Stimulated activated CD8-positive, alpha-beta memory T cell treated with anti-CD3 and anti-CD28 coated beads, Interleukin-4, amount 100 ng/mL, for 1 hour (primary cell): ENCODE measurements at places on chromosomes 12 and 14.

DNA sequence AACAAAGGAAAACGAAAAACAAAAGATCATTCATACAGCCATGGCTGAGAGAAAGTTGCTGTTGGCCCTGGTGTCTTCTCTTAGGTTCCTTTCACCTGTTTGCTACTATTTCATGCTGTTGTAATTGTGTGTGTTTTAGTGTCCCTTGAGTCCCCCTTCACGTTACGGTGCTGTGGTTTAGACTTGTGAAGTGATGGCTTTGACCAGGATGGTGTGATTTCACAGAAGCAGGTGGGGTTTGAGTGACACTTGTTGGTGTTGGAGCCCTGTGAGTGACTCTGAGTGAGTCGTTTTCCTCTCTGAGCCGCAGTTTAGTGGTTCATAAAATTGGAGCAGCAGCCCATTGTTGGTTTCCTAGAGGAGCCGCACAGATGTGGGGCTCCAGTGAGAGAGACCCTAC lies 635.4 kb downstream of the VRK1 start:
- DNase-seq = no peak

DNA sequence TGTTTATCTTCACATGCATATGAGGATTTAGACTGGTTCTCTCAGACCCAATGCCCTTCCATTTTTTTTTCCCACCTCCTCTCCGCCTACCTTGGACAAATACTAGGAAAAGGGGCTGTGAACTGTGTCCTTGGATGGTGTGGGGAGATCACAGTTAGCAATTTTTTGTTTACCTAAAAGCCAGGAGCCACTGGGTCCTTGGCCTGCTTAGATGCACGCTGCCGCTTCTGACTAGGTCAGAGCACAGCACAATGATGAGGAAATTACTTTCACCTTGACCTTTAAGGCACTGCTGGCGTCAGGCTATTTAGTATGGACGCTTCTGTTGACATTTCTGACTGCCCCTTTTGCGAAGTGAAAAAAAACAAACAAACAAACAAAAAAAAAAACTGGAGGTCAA lies 1.9 kb downstream of the CCDC38 start:
- DNase-seq = no peak

- DNase-seq = no peak
Observed at GRCh38 chr12:113870890-113871289, 95.2 kb downstream of the RBM19 start.

DNA sequence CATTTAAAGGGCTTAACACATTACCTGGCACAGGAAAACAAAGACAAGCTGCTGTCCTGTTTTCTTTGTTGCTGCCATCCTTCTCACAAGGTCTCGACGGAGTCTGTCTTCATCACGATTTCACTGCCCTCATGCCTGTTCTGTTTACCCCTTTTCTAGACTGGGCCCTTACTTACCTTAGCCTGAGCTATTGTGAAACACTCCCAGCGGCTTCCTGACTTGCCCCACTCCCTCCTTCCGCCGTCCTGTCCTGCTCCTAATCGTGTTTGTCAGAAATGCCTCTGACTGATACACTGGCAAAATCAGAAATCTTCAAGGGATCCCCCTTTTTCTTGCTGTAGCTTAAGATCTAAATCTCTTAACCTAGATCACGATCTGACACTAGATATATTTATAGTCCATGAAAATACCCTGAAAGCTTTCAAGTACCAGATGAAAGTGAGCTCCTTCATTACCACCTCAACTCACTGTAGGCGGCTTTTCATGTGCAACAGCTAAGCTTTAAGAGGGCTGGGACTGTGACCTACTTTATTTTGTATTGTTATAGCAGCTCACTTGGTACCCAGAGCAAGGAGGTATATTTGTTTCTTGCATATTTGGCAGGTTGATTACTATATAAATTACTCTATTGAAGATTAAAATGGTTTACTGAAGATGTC lies 32.1 kb downstream of the TECPR2 start:
- no peak for DNase-seq

- DNase-seq = no peak
Observed at GRCh38 chr12:105349138-105349537, 18.6 kb downstream of the C12orf75 start.

- DNase-seq = no peak
Observed at GRCh38 chr12:122080149-122081082, 1.9 kb downstream of the MLXIP start.

DNA sequence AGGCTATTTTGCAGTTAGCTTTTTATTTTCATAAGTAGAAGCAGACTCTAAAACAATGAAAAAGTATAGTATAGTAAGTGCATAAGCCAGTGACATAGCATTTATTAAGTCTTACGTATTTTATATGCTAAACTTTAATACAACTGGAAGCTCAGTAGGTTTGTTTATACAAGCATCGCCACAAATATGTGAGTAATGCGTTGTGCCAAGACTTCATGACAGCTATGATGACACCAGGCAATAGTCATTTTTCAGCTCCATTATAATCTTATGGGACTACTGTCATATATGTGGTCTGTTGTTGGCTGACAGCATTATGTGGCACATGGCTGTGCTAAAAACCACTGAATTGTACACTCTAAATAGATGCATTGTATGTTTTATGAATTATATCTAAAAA lies 40.3 kb downstream of the SLC38A2 start:
- no peak for DNase-seq

GRCh38 chr12:68137335-68137830 lies 22.2 kb downstream of the IFNG start:
- DNase-seq = no peak

- DNase-seq = no peak
Observed at GRCh38 chr12:79689477-79690141, 1.2 kb downstream of the PAWR start.

DNA sequence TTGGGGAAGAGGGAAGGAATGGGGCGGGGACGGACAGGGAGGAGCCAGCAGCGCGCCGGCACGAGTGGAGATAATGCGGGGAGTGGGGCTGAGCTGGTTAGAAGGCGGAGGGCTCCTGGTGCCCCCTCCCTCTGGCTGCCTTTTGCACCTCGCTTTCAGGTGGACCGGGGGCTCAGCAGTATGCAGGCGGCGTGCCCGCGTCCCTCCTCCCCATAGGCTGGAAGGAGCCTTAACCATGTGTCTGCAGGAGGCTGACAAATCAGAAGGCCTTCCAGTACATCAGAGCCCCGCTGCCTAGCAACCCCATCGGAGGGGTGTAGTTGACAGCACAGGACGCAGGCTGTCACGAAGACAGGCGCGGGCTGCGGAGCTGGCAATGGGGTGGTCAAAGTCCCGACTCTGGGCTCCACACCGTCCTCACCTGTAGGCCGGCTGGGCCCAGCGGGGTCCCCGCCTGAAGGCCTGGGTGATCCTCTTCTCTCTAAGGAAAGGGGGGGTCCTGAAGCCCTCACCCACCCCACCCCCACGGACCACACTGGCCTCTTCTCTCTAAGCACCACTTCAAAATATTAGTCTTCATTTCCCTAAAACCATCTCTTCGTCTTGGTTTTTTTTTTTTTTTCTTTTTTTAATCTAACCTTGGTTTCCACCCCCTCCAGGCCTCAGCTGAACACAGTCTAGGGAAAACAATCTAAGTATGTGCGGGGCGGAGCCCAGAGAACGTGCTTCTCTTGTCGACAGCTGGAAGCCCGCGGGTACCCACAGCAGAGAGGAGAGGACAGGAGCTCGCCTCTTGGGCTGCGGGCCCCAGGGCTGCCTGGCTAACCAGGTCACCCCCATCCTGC lies 44.5 kb downstream of the KDM2B start:
- no peak for DNase-seq

GRCh38 chr14:66152302-66152701 lies 333.9 kb upstream of the CCDC196 start:
- no peak for DNase-seq

DNA sequence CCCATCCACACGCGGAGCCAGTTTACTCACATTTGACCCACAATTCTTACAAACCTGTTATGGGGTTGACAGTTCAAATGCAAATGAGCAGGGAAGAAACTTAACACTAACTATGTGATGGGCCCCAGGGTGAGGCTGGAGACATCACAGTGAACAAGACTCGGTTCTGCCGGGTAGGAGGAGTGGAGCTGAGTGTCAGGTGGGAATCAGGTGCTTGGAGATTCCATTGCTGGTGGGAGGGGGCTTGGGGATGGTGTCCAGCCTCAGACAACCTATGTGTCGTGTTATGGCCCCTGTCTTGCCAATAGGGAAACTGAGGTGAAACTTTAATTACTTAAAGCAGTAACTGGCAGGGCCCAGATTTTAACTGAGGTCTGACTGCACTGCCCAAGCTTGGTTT lies 41.9 kb downstream of the BEGAIN start:
- DNase-seq = no peak

- DNase-seq = no peak
Observed at GRCh38 chr14:65962952-65963351, 523.2 kb upstream of the CCDC196 start.

DNA sequence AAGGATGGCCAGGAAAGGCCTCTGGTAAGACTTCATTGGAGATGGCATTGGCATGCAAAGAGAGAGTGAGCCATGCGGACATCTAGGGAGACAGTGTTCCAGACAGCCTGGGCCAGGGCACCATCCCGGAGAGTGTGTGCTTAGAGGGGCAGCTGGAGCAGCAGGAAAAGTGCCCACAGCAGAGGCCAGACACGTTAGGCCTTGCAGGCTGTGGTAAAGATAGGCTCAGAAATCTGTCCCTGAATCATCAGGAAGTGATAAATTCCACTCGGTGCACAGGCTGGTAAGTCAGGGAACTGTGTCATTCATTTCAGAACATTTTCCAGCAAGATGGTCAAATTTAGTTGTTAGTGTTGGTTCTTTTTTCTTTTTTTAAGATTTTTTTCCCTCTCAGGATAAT lies 8.8 kb downstream of the GALNT16 start:
- no peak for DNase-seq

DNA sequence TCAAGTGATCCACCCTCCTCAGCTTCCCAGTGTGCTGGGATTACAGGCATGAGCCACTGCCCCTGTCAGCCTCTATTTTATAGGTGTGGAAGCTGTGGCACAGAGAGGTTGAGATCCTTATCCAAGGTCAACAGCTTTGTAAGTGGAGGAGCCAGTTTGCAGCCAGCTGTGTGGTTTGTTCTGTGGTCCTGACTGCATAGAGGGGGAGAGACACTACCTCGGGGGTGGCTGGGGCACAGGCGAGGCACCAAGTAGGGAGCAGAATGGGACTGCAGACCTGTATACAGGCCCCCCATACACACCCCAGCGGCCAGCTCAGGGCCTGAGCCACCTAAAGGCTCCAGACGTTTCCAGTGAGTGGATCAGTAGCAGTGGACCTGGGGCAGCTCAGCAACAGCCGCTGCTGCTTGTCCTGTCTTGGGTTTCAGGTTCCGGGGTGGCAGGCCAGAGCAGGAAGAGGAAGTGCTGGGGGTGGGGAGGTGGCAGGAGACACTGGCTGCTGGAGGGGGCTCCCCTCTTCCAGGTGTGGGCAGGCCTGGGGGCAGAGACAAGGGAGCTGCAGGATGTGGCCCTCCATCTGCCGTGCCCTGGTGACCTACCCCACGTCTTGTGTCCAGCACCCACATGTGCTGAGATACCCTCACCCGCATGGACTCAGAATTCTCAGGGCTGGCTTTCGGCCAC lies 11.0 kb downstream of the ORAI1 start:
- DNase-seq = no peak

DNA sequence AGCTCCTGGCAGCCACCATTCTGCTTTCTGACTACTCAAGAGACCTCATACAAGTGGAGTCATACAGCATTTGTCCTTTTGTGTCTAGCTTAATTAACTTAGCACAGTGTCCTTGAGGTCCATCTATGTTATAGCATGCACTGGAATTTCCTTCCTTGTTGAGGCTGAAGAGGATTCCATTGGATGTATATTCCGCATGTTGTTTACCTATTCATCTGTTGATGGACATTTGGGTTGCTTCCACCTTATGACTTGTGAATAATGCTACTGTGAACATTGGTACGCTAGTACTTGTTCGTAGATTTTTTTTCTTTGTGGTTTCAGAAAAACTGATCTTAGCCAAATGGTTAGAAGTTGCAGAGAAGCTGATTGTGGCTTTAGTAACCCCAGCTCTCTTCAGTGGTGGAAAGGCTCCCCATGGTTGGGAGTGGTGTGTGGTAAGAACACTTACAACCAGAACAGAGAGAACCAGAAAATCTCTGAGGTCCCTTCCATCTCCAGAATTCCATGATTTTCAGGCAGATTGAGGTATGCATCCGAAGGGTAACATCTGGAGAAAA lies 118.4 kb downstream of the SAMD4A start:
- no peak for DNase-seq

DNA sequence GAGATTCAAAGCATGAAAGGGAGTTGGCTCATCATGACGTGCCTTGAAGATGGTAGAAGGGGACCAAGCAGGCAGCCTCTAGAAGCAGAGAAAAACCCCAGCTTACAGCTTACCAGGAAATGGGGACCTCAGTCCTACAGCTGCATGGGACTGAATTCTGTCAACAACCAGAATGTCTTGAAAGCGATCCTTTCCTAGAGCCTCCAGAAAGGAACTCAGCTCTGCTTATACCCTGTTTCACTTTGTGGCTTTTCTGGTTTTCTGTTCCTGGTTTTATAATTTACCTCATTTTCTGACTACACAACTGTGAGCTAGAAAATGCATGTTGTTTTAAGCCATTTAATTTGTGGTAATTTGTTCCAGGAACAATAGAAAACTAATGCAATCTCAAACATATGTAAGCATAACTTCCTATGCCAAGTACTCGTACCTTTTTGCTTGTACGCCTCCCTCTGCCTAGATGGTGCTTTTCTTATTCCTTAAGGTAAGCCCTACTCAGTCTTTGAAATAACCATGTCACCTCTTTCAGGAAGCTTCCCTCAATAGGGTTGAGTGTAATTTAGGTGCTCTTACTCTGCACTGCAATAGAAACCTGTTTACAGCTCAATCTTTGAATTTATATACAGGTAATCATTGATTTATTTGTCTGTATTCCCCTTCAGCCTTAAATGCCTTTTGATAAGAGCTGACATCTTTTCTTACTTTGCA lies 348.8 kb downstream of the TMEM117 start:
- DNase-seq = no peak

- DNase-seq = no peak
Observed at GRCh38 chr14:50836515-50836914, 5.6 kb upstream of the NIN start.

DNA sequence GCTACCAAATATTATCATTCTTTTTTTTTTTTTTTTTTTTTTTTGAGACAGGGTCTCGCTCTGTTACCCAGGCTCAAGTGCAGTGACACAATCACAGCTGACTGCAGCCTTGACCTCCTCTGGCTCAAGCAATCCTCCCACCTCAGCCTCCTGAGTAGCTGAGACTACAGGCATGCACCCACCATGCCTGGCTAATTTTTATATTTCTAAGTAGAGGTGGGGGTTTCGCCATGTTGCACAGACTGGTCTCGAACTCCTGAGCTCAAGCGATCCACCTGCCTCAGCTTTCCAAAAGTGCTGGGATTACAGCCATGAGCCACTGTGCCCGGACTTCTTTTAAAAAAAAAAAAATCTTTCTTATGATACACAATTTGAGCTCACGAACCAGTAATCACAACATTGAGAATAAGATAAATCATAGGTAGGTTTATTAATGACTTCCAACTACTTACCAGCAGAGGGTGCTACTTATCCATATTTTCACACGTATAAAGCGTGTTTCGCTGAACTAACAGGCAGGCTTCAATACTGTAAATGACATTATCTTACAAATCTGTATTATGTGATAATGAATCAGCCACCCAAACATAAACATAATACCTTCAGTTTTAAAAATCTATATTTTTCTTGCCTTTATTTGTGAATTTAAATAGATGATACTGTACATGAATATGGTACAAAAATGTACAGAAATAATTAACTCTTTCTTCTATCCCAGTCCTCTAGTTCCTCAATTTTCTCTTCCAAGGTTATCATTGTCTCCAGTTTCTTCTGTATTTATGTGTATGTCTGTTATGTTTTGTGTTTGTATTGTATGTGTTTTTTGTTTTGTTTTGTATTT lies 42.5 kb upstream of the BCAT1 start:
- DNase-seq = no peak
